ENCODE measurements at places on chromosomes 3 and 15.

DNA sequence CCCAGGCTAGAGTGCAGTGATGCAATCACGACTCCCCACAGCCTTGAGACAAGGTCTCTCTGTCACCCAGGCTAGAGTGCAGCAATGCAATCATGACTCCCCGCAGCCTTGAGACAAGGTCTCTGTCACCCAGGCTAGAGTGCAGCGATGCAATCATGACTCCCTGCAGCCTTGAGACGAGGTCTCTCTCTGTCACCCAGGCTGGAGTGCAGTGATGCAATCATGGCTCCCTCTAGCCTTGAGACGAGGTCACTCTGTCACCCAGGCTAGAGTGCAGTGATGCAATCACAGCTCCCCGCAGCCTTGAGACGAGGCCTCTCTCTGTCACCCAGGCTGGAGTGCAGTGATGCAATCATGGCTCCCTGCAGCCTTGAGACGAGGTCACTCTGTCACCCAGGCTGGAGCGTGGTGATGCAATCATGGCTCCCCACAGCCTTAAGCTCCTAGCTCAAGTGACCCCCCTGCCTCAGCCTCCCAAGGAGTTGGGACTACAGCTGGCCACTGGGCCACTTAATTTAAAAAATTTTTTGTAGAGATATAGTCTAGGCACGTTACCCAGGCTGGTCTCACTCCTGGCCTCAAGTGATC is 26.1 kb downstream of the TFRC start:
- no peak for DNase-seq

- no peak for DNase-seq
Measured at GRCh38 chr3:94822298-94822697, 759.4 kb downstream of the NSUN3 start.

DNA sequence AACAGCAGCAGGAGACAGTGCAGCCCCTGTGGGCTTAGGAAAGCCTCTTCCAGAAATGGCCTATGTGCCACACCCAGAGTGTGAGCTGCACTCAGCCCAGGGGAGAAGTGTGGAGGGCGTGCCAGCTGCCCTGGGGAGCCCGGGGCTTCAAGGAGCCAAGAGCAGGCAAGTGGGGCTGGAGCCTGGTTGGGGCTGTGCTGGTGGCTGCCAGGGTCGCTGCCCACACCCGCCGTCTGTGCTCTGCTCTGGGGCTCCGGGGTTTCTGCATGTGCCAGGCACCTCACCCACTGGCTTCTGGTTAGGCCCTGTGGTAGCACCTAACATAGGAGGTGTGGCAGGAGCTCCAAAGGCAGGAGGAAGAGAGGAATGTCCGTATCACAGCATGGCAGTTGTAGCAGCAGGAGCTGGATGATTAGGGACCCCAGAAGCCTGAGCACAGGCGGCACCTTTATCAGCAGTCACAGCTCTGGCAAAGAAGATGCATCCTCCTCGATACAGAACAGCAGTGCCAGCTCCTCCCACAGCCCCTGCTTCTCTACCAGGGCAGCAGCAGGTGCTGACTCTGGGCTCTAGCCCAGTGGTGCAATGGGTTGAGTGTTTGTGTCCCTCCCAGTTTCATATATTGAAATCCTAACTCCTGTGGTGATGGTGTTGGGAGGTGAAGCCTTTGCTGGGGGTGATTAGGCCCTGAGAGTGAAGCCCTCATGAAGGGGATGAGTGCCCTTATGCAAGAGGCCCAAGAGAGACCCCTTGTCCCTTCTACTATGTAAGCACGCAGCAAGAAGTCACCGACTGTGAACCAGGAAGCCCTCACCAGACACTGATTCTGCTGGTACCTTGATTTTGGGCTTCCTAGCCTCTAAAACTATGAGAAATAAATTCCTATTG is 70.0 kb upstream of the KLF13 start:
- no peak for DNase-seq

DNA sequence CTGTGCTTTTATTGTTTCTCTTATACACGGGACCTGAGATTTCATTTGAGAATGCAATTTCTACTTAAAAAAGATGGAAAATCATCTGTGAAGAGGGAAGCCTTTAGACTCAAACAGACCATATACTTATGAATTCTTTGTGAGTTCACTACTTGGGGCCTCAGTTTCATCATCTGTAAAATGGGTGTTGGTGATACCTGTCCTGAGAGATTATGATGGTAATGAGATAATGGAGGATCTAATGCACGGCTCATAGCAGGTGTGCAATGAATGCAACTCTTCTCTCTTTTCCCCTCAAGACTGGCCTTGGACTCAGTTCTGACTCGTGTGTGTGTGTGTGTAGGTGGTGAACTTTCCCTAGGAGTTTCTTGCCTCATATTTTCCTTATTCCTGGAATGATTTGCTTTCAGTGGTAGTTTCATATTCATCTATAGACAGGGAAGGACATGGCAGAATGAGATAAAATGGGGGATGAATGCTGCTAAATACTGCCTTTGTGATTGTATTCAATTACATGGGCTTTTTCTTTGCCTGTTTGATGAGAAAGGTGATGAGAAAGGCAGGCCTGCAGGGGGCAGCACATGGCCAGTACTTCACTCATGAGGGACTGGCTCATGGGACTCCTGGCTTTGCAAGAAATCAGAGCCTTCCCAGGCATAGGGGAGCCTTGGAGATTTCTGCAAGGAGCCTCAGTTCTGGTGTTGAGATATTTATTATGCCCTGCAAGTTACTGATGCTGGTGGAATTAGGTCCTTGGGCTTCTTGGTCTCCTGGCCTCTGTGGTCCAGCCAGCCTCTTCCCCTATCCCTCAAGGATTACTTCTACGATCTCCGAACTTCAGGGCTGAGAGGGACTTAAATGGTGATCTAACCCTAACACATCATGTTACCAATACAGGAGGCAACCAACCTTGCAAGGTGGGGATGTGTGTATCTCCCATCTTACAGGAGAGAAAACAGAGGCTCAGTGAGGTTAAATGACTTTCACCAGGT is 70.7 kb downstream of the RPLP1 start:
- peak; percentile 52 for DNase-seq

DNA sequence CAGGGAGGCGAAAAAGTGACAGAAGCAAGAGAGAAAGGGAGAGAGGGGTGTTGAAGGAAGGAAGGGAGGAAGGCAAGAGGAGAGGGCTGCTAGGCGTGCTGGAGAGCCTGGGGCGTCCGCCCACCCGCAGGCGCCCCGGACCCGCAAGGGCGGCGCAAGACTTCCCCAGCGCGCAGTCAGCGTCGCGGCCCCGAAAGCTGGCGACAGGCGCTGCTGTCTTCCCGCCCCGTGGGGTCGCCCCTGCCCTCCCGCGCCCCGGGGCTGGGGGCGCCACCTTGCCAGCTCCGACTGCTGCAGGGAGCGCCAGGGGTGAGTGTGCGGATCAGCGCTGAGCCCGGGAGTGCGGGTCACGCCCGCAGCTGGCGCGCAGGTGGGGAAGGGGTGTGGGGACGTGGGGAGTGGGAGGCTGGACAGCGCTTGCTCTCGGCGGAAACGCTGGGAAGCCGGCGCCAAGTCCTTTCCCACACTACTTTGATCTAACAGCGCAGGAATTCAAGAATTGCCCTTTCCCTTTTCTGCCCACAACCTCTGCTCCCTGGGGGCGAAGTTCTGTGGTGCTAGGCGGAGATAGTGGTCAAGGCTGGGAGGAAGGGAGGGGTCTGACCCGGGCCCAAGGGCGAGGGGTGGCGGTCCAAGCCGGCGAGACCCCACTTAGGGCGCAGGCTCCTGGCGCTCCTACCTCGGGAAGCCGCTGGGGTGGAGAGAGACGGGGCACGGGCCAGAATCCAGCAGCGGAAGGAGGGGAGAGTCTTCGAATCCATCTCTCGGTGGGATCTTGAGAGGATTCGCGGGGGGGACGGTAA is 266.1 kb downstream of the CGGBP1 start:
- DNase-seq = no peak

- no peak for DNase-seq
Measured at GRCh38 chr15:74062671-74063070, 19.7 kb downstream of the GOLGA6A start.

GRCh38 chr3:73203101-73203500 is 141.6 kb downstream of the EBLN2 start:
- DNase-seq = no peak

DNA sequence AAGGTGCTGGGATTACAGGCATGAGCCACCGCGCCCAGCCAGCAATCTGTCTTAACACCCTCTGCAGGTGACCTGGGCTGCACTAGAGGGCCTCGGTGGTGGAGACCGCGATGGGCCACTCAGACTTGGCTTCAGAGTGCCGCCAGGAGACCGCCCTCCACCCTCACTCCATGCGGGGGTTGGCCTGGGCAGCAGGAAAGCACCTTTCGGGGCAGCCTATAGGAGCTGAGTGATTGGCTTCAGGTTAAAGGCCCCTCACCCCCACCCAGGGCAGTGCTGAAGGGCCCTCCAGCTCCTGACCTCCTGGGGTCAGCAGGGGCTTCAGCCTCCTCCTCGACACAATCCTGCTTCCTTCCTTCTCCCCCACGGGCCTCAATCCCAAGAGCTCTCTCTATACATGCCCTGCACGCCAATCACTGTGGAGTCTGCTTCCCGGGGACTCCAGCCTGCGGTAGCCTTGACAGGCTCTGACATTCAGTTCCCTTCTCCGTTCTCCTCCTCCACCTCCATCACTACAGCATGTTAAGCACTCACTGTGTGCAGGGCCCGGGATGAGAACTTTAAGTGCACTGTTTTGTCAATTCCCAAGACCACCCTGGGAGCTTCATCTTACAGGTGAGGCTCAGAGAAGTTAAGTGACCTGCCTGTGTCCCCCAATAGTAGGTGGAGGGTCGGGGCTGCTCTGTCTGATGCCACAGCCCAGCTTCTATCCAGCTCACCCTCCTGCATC is 225.3 kb downstream of the XXYLT1 start:
- no peak for DNase-seq

- no peak for DNase-seq
Measured at GRCh38 chr15:90617668-90618097, 88.0 kb downstream of the CRTC3 start.

GRCh38 chr3:10015461-10015904 is 10.8 kb upstream of the FANCD2 start:
- no peak for DNase-seq

- no peak for DNase-seq
Measured at GRCh38 chr3:112582244-112582874, 20.5 kb downstream of the SLC35A5 start.

DNA sequence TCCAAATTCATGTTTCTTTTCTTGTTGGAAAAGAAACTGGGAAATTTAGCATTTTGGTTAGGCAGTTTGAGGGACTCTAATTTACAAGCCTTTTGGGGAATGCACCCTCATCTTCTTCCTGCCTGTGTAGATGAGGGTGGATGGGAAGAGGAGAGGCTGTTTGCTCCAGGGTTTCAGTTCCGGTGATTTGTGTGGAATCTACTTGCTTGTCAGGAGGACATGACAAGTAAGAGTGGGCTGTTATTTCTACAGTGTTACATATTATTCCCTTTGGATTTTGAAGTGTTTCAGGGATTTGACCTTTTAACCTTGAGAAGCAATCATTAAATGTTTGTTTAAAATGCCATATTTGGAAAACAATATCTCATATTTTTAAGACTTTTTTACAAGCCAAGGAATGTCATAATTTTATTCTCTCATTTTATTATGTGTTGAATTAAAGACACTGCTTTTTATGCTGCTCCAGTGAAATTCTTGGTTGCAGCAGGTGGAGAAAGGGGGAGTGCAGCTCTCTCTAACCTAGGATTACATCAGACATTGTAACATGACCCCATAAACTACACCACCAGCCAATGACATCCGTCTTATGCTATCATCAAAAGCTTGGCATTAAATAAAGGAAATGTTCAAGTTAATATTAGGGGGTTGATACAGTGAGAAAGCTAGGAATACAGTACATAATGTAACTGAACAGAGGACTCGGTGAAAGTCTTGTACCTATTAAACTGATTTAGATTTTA is 30.2 kb downstream of the PLAAT1 start:
- DNase-seq = no peak

All from stimulated activated CD4-positive, alpha-beta T cell treated with anti-CD3 and anti-CD28 coated beads, Interleukin-1b, Interleukin-23, amount 100 ng/mL, for 24 hours (primary cell).